ENCODE measurements at places on chromosomes 2 and 18.

DNA sequence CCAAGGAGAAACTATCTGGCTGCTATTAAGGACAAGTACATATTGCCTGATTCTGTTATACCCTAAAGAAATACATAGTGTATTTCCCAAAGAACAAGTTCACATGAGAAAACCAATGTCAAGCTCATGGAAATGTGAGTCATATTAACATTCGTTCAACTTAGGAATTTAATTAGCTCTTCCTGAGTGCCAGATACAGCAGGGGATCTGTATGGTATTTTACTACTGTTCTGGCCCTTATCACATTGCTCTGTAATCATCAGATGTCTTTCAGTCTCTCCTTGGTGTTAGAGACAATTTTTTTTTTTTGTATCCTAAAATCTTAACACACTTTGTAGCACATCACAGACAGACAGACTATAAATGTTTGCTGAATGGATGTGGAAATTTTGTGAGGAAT, 395.0 kb upstream of the CRIM1 start:
- DNase-seq, result no peak

- DNase-seq, result peak; percentile 94
Observed at GRCh38 chr2:122960759-122961641, 1064.1 kb upstream of the CNTNAP5 start.

- DNase-seq, result no peak
Observed at GRCh38 chr2:28420722-28421121, 28.1 kb downstream of the FOSL2 start.

- DNase-seq, result no peak
Observed at GRCh38 chr18:74284191-74284979, 7.4 kb downstream of the CYB5A start.

GRCh38 chr2:221170548-221170947, 401.6 kb downstream of the EPHA4 start:
- no peak for DNase-seq

DNA sequence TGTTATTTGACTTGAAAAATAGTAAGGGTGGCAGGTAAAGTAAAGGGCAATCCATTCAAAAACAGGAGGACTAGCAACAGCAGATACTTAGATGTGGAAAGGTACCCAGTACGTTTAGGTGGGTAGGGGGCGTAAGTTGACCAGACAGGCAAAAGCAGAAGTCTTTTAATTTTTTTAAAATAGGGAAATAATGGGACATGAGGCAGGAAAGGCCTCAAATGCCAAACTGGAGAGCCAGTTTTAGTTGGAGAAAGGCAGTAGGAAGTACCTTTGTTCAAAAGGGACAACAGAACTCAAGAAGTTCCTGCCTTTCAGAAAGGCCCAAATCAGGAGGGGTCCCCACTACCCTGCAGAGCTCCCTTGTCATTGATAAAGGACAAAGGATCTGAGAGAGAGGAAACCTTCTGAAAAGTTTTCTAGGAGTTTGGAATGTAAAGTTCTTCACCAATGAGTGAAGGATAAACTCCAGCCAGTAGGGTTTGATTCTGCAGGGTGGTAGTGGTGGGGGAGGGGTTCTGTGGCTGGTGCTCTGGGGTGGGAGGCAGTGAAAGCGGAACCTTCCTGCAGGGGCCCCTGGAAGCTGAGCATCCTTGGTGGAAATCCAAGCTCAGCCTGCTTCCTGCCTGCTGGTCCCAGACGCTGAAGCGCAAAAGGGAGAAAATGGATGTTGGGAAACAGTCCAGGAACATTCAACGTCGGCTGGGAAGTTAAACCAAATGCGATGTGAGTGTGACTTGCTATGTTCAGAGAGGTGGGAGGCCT, 40.1 kb downstream of the TMEM17 start:
- no peak for DNase-seq

DNA sequence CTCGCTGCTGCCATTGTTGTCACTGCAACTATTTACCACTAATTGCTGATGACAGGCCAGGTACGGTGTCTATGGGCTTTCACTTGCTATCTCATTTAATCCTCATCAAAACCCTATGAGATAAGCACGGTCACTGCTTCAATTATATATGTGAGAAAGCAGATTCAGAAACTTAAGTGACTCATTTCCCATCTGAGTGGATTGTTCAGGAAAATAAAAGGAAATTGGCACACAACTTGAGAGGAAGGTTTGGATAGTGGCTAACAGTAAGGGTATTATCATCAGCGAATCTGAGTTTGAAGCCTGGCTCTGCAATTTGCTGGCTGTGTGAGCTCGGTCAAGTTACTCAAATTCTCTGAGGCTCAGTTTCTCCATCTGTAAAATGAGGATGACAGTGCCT, 196.0 kb downstream of the KCNS3 start:
- no peak for DNase-seq

Measured in ACHN (cell line).